CD4-positive, alpha-beta T cell treated with Interferon alpha-2 for 1 hour (primary cell): ENCODE measurements at places on chromosomes 3 and 15.

DNA sequence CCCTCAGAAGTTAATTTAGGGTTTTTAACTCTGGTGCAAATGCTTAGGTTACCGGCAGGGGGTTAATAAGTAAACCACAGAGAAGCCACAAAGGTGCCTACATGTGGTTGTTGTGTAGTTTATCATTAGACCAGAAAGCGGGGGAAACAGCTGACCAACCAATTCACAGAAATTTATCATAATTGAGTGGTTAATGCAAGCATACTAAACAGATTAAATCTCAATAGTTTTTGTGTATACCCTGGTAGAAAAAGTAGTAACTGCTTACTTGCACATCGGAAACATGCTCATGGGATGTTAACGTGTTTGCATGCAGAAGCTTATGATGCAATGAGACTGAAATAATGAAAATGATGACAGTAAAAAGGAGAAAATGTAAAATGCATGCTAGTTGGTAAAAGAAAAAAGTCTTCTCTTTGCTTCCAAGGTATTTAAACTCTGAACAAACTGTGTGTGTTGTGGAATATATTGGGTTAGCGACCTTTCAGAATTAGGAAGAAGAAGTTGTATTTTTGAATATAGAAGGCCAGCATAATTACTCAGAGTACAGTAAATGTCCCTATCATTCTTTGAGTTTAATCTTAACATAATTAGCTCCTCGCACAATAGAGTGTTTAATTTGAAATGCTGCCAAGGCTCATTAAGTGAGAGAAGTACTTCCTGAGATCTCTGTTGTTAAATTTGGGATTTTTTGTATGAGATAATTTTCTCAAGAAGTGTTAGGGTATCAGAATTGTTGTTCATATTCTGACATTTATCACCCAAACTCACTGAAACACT, 316.2 kb downstream of the PTPRG start:
- no peak for DNase-seq

- DNase-seq = no peak
Measured at GRCh38 chr15:46768287-46768686, 949.0 kb upstream of the SEMA6D start.

DNA sequence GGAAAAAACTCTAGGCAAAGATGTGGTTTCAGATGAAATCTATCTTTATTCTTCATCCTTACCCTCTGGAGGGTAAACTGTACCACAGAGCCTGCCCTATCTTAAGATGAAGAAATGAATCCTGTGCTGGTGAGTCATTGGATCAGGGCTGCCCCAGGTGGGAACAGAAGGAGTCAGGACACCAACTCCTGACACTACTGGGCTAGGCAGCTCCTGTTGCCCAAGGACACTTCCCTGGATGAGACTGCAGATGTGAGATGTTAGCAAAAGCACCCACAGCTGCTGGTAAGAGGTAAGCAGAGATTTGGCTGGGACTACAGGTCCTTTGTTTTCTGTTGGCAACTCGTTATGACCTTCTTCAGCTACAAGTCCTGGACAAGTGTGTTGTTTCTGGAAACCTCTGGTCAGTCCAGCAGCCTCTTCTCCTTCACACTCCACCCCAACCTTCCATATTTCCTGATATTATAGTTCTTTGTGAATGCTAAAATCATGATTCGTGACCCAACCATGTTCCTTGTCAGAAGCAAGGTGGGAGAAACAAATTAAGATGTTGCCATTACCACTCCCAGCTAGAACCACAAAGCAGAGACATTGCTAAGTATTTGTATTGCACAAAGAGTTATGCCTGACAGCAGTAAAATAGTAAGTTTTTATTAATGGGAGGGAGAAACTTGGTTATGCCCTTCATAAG, 104.2 kb upstream of the TGFBR2 start:
- no peak for DNase-seq

- DNase-seq = no peak
Measured at GRCh38 chr3:31420311-31420710, 112.4 kb upstream of the STT3B start.

DNA sequence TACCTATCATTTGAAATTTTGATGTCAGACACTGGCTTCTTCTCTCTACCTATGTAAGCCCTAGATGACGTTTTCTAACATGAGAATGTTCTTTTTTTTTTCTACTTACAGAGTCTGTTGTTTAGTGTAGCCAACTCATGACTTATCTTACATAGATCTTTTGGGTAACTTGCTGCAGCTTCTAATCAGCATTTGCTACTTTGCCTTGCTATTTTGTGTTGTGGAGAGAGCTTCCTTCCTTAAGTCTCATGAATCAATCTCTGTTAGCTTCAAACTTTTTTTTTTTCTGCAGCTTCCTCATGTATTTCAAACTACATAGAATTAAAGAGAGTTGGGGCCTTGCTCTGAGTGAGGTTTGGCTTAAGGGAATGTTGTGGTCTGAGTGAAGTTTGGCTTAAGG, 568.7 kb upstream of the BCHE start:
- DNase-seq = no peak

- DNase-seq = no peak
Measured at GRCh38 chr3:153577059-153577736, 415.2 kb downstream of the RAP2B start.

GRCh38 chr3:33831053-33831452, 32.6 kb downstream of the PDCD6IP start:
- DNase-seq = no peak

DNA sequence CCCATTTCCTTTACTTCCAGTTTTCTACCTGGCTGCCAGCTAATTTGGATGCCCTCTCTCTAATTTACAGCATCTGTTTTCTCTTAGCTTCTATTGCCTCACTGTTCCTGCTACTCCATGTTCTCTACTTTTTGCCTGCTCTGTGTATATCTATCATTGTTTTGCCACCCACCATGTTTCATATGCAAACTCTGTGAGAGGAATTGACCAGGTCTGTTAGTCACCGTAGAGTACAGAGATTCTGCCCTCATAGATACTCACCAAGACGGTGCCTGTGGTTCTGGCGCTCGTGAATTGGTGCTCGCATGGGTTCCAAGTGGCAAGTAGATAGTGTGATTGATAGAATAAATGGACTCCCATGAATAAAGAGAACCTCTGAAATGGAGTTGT, 288.8 kb downstream of the CNTN6 start:
- DNase-seq = no peak

- no peak for DNase-seq
Measured at GRCh38 chr3:160980740-160981139, 124.4 kb downstream of the B3GALNT1 start.

GRCh38 chr15:59591356-59591755, 20.2 kb upstream of the GCNT3 start:
- DNase-seq = no peak

- DNase-seq = no peak
Measured at GRCh38 chr3:125207949-125208568, 4.5 kb downstream of the SLC12A8 start.

DNA sequence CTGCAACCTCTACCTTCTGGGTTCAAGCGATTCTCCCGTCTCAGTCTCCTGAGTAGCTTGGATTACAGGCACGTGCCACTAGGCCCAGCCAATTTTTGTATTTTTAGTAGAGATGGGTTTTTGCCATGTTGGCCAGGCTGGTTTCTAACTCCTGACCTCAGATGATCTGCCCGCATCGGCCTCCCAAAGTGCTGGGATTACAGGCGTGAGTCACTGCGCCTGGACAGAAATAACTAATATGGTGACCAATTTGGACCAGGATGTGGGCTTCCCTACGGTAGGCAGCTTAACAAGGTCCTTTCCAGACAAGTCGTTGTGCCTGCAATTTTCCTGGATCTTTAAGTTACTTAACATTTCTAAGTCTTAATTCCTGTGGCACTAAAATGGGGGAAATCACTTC, 14.8 kb downstream of the WDR53 start:
- no peak for DNase-seq

GRCh38 chr3:154170300-154170699, 49.1 kb downstream of the ARHGEF26 start:
- DNase-seq = no peak

DNA sequence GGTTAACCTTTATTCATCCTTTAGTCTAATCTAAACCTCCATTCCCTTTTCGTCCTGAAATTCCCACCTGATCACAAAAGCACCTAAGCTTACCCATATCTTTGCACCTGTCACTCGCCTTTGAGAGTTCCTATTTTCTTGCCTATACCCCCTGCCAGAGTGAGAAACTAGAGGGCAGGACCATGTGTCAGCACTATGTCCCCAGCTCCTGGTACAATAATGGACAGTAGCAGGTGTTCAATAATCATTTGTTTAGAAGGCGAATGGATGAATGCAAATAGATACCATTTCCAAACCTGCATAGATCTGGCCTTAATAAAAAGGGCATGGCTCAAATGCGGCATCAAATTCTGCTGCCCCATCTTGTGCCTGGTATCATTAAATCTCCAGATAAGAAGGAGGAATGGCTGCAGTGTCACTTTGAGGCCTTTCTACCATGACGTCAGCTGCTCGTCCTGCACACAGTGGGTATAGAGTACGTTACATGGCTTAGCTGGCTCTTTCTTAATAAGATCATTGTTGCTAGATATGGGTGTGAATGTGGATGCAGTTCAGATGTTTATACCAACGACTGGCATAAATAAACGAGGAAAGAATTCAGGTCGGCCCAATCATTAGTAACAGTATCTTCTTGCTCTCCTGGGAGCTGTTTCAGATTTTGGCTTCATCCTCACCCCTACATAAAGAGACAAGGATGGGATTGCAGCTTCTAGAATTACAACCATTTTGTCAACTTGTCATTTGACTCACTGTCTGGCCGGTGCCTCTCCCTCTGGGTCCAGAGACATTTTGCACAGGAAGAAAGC, 148.7 kb downstream of the RORA start:
- no peak for DNase-seq
